ENCODE measurements at places on chromosomes 7 and 10. TPM values are rescaled to one million over a fixed set of nuclear protein-coding genes. Genes with fewer than 3 reads are reported as not detected.

DNA sequence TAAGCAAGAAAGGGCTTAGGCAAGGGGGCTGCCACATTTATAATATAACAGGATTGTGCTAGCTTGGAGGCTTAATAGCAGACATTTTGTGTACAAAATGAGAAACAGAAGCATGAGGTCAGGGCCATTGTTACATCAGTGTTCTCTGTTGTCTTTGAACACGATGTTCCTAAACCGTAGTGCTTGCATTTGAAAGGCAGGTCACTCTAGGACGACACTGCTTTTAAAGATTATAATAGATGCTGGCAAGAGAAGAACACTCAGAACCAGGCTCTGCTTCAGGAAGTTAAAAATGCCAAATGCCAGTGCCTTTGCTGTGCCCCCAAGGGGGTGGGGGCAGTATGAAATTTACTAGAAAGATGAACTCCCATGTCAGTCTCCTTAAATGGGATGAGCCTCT, 91.1 kb downstream of the SORCS3 start:
- H3K4me3 ChIP-seq, result no peak overlapping the region
- H3K27ac ChIP-seq, result no peak overlapping the region
- no peaks in the 10 kb centered on the region for H3K36me3 ChIP-seq
- no peak for DNase-seq
- peaks cover 25% of the 10 kb centered on the region for H3K4me1 ChIP-seq

DNA sequence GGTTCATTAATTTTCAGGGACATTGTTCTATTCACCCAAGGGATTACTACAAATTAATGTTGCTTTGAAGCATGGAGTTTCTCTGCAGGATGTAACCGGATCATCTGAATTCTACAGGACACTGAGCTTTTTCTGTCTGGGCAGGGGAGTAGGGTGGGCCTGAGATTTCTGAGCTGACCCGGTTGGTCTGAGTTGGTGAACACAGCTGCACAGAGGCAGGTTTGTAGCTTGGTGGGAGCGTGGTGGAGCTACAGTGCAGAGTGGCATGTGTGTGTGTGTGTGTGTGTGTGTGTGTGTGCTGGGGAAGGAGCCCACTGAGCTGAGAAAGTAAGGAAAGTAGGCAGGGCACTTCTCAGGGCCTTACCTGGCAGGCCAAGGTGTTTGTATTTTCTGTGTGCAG, 62.6 kb downstream of the SH2D4B start:
- DNase-seq, result no peak
- H3K4me1 ChIP-seq, result no peaks in the 10 kb centered on the region
- no peaks in the 10 kb centered on the region for H3K36me3 ChIP-seq
- H3K27ac ChIP-seq, result no peak overlapping the region

GRCh38 chr7:98354511-98355249, 46.2 kb downstream of the BAIAP2L1 start:
- H3K4me1 ChIP-seq, result peaks cover 10% of the 10 kb centered on the region
- peak overlapping the region; percentile 74 for H3K4me3 ChIP-seq
- no peak for DNase-seq
- no peaks in the 10 kb centered on the region for H3K27me3 ChIP-seq
- H3K27ac ChIP-seq, result peak overlapping the region; percentile 93

Gene ACBD7
- 0.76 TPM for total RNA-seq

GRCh38 chr10:101145145-101145544, 14.0 kb downstream of the TLX1 start:
- no peak overlapping the region for H3K4me3 ChIP-seq
- peaks cover 5% of the 10 kb centered on the region for H3K4me1 ChIP-seq
- peaks cover 97% of the 10 kb centered on the region for H3K27me3 ChIP-seq
- H3K36me3 ChIP-seq, result no peaks in the 10 kb centered on the region
- no peak overlapping the region for H3K27ac ChIP-seq

DNA sequence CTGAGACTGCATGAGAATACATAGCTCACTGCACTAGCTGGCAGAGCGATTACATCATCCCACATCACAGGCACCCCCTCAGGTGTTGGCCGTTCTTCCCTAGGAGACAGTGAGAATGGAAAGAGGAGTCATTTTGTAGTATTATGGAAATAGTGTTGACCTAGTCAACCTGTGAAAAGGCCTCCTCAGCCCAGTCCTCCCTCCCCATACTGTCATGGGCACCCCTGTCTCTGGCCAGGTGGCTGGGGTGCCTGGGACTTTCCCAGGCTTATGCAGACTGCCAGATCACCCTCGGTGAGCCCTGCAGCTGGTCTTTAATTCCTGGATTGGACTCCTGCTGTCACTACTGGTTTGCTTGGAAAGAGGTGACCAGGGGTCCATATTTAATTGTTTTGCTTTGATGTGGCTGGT, 4.0 kb downstream of the INPP5A start:
- H3K4me1 ChIP-seq, result peaks cover 28% of the 10 kb centered on the region
- DNase-seq, result no peak
- H3K36me3 ChIP-seq, result no peaks in the 10 kb centered on the region
- peak overlapping the region; percentile 65 for H3K4me3 ChIP-seq
- H3K27me3 ChIP-seq, result no peaks in the 10 kb centered on the region

Gene GBF1
- total RNA-seq, result 48.7 TPM

Gene ADIRF
- total RNA-seq, result not detected
